Amygdala (tissue), 56 donors: ENCODE measurements at places on chromosomes 5 and 9.

DNA sequence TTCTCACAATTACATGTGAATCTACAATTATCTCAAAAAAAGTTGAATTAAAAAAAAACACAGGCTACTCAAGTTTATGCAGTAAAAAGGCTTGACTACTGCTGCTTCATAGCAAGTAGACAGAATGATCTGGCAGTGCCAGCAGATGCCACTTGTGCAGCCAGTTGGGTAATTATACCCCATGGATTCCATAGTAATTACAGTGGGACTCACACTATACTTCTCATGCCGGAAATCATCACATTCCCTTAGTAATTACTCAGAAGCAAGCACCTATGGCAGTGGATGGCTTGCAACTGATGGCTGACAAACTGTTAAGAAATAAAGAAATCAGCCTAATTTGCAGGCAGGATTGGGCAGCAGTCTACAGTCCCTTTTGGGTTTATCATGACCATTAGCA, 463.2 kb upstream of the KLF4 start:
- no peak for DNase-seq

GRCh38 chr9:89480825-89481537, 16.9 kb downstream of the SEMA4D start:
- no peak for DNase-seq

- no peak for DNase-seq
Measured at GRCh38 chr5:139340051-139340450, 1.6 kb upstream of the PAIP2 start.

DNA sequence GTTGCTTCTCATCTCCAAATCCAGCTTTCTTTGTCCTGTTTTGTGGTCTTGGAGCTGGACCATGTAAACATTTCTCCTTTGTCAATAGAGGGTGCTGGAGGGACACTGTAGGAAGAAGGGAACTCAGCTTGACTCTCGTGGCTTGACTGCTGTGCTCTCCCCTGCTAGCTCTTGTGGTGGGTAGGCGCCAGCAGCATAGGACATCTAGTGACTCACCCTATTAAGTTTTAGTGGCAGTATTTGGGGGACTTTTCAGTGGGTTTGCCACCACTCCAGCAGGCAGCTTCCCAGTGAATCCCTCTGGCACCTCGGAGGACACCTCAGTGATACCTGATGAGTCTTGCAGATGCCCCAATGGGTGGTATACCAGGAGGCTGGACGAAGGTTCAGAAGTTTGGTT, 97.8 kb downstream of the TSSK1B start:
- no peak for DNase-seq

DNA sequence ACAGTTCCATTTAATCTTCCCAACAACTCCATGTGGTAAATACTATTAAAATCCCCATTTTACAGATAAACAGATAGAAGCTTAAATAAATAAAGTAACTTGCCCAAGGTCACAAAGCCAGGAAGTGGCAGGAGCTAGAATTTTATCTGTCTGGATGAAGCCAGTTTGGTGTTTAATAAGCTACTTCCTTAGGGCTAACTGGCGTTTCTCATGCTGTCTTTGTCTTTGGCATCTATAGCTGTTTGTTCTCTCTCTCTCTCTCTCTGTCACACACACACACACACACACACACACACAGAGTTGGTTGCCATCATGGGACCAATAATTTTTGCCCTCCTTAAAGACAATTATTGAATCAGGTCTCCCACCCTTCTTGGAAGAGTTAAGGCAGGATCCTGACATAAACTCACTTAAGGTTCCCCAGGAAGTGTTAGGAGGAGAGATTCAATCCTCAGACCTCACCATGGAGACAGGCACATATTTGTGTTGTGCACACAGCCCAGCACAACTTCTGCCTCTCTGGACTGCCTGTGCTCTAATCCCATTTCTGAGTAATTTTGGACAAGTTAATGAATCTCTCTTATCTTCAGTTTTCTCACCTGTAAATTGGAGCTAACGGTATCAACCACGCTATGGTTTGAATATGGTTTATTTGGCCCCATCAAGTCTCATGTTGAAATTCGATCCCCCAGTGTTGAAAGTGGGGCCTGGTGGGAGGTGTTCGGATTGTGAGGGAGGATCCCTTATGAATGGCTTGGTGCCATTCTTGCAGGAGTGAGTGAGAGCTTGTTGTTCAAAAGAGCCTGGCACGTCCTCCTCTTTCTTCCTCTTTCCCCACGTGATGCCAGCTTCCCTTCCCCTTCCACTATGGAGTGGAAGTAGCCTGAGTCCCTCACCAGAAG, 8.3 kb upstream of the ADRA1B start:
- no peak for DNase-seq
